Iris pigment epithelial cell (primary cell): ENCODE measurements at places on chromosomes 6 and 20.

DNA sequence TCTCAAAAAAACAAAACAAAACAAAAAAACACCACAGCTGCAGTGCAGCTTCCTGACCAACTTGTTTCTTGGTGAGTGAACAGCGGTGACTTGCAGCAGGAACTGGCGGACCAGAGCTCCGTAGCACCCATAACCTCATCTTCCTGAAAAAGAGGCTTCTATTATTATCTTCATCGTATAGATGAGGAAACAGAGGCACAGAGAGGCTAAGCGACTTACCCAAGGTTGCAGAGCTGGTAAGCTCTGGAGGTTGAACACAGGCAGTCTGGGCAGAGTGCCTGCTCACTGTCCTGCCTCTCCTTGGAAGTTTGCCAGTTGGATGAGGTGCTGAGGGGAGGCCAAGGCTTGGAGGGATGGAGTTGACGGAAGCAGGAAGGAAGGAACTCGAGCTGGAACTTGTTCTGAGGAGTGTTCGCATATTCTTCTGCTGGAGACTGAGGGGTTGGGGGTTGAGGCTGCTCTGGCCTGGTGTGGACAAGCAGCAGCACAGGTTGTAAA lies 47.9 kb upstream of the CCDC167 start:
- peak; percentile 66 for DNase-seq

DNA sequence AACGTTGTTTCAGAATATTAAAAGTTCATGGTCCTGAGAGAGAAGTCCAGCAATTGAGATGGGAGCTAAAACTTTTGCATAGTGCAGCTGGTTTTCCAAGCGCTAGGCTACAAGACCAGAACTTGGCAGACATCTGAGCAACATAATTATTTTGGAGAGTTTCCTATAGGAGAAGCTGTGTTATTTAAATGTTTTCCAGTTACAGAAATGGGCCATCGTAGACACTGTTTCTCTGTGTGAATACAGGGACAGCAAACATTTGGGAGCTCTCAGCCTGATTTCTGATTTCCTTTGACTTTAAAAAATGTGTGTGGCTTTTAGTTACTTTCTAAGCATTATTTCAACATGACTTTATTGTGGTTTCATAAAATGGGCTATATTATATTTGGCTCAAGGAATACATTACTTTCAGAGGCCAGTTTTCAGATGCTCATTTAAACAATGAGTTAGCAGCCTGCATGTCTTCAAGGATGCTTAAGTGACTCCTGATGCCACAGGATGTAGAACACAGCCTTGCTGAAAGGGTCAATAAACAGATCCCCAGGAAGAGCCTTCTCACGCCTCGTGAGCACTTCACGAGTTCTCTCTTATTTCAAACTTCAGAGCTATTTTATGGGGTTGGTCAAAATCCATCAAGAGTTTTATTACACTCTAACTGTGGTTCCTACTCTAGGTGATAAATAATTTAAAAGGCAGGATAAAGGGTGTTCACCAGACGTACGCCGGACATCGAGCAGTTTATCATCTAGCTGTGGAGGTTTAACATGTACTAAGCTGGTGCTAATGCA lies 193.8 kb downstream of the SMOC2 start:
- DNase-seq, result no peak

DNA sequence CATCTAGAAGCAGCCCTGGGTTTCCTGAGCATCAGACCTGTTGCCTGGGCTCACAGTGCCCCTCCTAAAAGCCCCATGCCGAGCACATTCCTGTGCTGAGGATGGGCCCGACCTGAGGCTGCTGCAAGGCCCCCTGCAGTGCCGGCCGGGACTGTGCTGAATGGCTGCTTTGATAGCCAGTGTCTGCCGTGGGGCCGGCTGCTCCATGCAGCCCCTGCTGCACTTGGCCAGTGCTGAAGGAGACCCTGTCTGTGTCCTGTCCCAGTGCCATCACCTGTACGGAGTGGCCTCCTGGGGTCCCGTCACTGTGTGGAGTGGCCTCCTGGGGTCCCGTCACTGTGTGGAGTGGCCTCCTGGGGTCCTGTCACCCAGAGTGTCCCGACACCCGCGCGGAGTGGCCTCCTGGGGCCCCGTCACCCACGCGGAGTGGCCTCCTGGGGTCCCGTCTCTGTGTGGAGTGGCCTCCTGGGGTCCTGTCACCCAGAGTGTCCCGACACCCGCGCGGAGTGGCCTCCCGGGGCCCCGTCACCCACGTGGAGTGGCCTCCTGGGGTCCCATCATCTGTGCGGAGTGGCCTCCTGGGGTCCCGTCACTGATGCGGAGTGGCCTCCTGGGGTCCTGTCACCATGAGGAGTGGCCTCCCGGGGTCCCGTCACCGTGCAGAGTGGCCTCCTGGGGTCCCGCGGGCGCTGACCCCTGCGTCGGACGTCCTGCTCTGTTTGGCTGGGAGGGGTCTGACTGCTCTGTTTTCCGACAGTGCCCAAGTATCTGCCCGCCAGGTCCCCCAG lies 7.0 kb downstream of the COL9A3 start:
- no peak for DNase-seq

- no peak for DNase-seq
These were observed 4.2 kb downstream of the PPP2R5D start for GRCh38 chr6:42988486-42989020.

DNA sequence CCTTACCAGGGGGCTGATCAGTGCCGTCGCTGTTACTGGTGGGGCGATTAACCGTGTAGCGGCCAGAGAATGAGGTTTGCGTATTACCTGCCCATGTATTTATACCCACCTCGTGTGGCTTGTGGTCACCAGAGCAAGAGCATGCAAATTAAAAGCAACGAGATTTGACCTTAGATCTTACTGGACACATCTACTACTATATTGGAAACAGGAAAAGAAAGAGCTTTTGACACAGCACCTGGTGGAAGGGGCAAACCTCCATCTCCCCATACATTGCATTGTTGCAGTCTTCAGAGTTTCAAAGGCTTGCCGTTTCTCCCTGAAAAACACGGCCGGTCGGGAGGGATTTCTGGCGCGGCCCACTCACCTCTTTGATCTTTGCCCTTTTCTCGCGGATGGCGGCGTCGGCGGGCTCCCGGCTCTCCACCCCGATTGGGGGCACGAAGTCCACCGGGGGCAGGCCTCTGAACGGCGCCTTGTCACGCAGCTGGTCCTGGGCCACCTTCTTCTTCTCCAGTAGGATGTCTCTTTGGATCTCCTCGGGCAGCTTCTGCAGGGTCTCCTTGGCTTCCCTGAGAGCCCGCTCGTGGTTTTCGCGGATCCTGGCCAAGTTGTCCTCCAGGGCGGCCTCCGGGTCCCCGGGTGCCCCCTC lies 1.3 kb downstream of the MAN1A1 start:
- DNase-seq, result no peak

DNA sequence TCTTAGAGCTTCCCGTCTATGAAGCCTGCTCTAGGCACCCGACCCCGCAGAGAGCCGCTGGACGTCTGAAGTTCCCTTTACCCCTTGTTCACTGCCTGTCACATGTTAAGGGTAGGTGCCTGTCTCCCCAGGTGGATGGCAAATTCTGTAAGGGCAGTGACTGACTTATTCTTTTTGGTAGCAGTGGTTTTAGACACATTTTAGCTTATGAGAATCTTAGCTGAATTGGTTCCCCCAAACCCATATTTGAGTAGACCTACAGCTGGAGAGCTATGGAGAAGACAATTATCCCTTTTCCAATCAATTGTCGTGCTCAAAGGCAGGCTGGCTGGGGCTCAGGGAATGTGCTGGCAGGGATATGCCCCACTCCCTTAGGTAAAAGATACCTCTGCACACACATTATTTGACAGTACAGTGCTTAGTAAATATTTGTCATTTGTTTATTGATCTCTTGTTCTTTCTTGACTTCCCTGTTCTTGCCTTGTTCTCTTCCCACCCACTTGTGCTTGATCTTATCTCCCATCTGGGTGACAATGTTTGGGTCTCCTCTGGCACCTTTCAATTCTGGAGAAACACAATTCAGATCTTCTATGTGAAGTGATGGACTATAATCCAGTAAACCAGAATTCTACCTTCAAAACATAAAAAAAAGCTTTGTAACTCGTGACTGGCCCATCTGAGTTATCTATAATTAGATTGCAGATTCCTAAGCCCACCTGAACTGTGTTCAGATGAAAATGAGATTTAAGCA lies 114.3 kb upstream of the SLC2A12 start:
- DNase-seq, result peak; percentile 62

- no peak for DNase-seq
These were observed 88.2 kb downstream of the RAMACL start for GRCh38 chr6:166498228-166498627.

DNA sequence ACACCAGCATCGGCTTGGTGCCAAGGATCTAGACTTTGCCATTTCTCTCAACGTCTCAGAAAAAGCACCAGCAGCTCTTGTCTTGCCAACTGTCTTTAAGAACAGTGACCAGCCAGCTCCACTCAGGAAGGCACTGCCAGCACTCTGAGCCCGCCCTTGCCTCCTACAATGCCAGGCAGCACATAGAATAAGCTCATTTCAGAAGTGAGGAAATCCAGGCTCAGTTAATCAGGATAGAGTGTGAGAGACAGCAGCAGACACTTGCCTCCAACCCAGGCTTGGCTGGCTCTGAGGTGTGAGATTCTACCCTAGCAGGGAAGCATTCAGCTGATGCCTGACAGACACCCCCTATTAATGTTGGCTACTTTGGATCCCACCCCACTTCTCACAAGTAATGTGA lies 4.3 kb upstream of the SYNDIG1 start:
- no peak for DNase-seq

GRCh38 chr6:143528164-143528811 lies 16.8 kb upstream of the FUCA2 start:
- no peak for DNase-seq

GRCh38 chr6:50591135-50591534 lies 122.2 kb upstream of the TFAP2D start:
- no peak for DNase-seq

- peak; percentile 81 for DNase-seq
These were observed 703 bp downstream of the SNX9 start for GRCh38 chr6:157823528-157824370.

- no peak for DNase-seq
These were observed 2.4 kb upstream of the SYTL3 start for GRCh38 chr6:158647501-158647900.

DNA sequence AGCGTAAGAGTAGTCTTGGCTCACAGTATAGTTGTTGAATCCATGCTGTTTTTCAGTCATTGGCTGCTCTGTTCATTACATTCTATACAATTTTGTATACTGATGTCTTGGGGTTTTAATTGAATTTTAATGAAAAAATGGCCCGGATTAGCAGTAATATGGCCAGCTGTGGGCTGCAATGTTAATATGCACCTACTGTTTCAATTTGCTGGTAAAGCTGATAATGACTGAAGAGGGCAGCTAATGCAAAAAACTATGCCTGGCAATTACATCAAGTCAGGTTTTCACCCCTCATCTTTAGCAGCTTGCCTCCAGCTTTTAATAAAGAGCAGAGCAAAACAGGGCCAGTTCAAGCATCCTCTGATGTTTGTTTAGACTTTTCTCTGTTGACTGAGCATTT lies 394.5 kb downstream of the PLCB1 start:
- DNase-seq, result no peak

DNA sequence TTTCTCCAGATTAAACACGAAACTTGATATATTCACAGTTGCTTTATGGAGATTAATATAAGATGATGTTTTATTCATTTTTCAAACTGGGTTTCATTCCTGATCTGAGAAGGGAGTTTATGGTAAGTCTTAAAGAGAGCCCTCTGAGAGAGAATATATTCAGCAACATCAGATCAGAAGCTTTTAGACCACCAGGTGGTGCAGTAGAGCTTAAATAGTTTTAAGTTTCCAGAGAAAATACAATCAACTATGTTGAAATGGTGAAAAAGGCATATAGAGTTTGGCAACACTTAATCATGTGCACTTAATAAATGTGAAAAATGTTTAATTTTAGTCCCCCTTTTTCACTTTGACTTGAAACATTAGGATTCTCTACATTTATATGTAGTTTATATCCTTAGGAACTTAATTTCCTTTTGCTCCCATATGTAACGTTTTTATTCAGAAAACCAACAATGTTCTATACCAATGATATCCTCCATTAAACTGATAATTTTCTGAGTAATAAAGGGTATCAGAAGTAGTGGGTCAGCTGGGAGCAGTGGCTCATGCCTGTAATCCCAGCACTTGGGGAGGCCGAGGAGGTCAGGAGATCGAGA lies 86.4 kb upstream of the CLDN20 start:
- DNase-seq, result peak; percentile 71
